ENCODE measurements at places on chromosomes 12 and 14. TPM values are rescaled to one million over a fixed set of nuclear protein-coding genes. Genes with fewer than 3 reads are reported as not detected.

The NYNRIN gene
- total RNA-seq, result 5.0 TPM

DNA sequence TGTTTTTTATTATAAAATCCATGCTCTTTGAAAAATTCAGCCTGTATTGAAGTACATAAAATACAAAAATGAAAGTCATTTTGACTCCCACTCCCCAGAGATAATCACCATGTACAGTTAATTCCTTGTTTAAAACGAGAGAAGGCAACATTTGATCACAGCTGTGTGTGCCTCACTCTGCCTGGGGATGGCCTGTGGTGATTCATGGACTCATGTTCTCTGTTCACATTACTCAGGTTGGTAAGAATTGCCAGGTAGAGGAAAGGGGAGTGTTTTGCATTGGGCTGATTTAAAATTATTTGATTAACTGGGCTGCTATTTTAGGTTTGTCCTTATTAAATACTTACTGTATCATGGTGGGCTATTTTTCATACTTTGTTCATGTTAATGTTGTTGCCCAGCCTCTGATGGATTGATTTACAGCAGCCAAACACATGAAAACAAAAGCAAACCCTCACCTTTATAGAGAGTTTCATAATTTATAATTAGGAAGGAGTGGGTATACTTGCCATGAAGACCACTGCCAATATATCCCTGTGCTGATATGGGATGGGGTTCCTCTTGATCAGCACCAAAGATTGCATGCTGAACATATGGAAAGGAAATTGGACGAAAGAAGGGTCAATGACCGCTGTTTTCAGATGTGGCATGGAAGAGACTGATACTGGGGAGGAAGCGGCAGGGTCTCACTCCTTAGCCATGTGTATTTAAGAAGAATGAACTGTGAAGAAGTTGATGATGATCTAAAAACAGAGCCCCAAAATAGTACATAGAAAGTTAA is 3.0 kb downstream of the ZBTB1 start:
- no peak for DNase-seq

- no peak for DNase-seq
These were observed 9.3 kb upstream of the C12orf43 start for GRCh38 chr12:121025442-121026226.

DNA sequence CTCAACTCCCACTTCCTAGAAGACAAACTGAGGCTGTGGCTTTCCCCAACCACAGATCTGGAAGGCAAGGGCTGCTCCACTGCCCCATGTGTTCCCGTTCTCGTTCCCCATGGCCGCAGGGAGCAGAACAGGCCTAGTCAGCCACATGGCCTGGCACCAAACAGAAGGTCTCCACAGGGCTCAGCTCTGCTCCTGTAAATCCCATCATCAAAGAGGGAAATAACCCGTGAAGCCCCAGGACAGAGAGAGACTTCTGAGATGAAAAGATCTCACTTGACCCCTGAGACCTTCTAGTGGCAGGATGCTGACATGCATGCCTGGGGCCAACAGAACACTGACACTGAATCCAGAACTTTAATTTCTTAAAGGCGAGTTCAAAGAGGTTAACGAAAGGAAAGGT is 68.9 kb downstream of the BCL11B start:
- DNase-seq, result no peak

- no peak for DNase-seq
These were observed 197.9 kb upstream of the ALG10B start for GRCh38 chr12:38118632-38119031.

All from cardiac septum (tissue), 1 donor.